ENCODE measurements at places on chromosomes 1 and 21.

DNA sequence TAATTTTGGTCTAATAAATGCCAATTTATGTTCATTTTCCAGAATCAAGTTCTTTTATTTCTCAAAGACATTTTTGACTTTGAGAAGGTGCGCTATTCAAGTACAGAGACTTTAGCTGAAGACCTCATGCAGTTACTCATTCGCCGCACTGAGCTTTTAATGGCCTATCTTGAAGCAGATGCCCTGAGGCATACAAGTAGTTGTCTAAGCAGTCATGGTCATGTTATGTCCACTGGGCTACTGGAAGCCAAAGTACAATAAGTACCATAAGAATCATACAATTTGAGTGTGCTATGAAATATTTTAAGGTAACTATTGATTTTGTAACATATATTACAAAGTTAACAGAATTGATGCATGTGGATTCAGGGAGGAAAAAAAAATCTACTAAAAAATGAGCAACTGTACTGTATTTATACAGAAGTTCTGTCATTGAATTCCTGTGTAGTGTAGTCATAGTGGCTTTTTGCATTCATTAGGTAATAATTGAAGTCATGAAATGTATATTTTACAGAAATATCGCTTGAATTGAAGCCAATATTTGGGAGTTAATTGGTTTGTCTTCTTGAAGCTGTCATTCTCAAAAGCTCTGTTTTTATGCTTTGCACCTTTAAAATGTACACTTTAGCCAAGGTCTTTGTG, 13.5 kb upstream of the NEXN start:
- no peak for DNase-seq

DNA sequence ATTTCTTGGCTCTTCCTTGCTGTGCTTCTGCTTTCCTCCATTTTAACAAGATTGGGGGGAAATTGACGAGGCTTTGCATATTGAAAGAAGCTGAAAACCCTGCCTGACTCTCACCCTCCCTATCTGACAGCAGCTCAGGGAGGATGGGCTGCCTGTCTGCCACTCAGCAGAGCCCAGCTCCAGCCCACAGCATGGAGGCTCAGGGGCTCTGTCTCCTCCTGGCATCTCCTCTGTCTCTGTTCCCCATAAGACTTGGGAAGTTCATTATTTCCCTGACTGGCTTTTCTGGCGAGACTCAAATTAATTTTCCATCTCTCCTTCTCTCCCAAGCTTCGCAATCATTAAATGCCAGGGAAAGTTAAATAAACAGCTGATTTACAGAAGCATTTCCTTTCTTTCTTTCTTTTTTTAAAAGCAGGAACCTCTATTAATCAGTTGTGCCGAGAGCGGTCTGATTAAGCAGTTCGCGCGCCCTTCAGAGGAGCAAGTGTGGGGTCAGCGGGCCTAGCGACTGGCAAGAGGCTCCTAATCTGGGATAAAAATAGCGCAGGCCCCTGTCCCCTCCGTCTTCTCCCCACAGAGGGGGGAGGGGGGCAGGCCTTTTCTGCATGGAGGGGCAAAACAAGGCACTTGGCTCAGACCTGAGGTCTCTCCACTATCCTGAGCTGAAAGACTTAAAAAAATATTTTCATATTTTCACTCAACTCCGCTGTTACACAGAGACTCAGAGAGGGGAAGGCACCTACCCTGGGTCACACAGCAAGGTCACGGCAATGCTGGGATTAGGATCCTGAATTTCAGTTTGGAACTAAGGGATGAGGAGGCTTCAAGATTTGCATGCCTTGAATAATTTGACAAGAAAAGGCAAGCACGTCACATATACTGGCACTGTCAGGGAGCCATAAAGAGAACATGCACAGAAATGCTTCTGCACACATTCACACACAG, 170.4 kb downstream of the ACTL8 start:
- no peak for DNase-seq

GRCh38 chr1:181391301-181391900, 91.9 kb upstream of the CACNA1E start:
- no peak for DNase-seq

DNA sequence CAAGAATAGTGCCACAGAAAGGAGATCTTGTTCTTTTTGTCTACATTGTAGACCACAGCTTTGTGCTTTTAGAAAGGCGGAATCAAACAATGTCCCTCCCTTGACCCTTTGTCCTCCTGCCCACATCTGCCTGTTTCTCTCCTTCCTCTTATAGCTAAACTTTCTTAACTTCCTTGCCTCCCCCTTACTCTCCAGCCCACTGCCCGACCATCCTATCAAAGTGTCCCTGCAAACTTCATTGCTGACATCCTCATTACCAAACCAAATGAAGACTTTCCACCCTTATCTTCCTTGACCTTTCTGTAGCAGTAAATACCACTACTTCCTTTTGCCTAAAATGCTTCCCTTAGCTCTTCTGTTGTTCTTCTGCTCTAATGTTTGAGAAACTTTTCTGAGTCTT, 5.0 kb downstream of the SELP start:
- no peak for DNase-seq

DNA sequence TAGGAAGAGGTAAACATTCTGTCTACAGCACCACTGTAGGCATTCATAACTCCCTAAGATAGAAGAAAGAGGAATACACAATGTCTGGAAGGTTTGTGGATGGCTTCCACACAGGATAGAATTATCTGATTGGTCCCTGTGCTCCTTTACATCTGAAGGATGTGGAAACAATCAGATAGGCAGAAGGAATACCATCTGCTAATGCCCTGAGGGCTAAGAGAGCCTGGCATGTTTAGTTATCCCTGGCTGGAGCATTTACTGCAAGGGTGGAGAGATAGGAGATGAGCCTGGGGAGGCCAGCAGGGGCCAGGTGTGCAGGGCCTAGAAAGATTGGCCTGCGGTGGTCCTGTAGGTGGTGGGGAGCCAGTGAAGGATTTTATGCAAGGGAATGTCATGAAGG, 8.6 kb upstream of the ACBD3 start:
- DNase-seq: no peak

DNA sequence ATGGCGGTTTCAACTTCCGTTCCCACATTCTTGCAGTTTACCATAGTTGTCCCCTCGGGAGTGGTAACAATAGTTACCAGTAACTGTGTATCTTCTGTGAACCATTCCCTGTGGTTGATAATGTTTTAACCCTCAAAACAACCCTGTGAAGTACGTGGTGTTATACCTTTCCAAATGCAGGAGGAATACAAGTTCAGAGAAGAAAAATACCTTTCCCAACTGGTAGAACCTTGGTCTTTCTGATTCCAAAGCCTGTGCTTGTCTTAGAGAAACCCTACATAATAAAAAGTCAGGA, 789 bp downstream of the BTF3L4 start:
- no peak for DNase-seq

GRCh38 chr1:177351361-177352108, 180.8 kb downstream of the BRINP2 start:
- peak; percentile 33 for DNase-seq

DNA sequence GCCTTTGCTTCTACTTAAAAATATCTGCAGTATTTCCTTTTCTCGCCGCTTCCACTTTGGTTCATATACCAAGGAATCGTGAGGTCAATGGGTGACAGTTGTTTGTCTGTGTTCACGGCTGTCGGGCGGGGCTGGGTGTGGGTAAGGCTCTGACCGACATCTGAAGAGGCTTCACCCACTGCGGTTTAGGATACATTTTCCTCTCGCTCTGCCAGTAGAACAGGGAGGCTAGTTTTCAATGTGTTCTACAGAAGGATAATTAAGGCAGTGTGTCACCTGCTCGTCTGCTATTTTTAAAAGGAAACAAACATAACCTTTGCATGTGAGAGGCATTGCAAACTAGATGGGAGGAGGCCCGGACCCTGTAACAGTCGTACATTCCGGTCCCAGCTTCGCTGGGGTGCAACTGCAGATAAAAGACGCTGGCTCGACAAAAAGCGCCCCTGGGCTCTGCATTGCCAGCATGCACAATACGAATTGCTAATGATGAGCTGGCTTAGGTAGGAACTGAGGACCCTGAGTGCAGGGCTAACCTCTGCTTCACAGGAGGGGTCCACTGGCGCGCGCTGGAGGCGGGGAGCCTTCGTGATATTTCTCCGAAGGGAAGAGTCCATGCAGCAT, 8.5 kb upstream of the ERG start:
- peak; percentile 52 for DNase-seq

- DNase-seq: no peak
Observed at GRCh38 chr1:227935826-227936225, 11.9 kb downstream of the WNT9A start.

- DNase-seq: no peak
Observed at GRCh38 chr1:89112871-89113613, 12.9 kb downstream of the GBP2 start.

DNA sequence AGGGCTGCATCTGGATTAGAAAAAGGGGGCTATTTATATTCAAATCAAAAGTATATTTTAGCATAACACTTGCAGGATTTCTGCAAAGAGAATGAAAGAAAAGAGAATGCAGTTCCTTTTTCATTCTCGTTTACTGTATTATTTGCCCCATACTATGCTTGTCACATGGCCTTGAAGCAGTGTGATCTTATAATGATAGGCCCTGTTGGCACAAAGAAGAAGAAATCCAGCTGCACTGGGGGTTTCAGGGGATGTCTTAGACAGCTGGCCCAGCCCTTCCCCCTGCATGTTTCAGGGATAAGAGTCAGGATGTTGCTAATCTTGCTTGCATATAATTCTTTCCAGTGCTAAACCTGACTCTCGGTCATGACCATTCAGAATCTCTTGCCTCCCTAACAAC, 369.5 kb downstream of the SEC16B start:
- DNase-seq: no peak

- no peak for DNase-seq
Observed at GRCh38 chr1:8070381-8070811, 44.3 kb upstream of the ERRFI1 start.

GRCh38 chr1:165856021-165856420, 28.6 kb downstream of the UCK2 start:
- DNase-seq: no peak

DNA sequence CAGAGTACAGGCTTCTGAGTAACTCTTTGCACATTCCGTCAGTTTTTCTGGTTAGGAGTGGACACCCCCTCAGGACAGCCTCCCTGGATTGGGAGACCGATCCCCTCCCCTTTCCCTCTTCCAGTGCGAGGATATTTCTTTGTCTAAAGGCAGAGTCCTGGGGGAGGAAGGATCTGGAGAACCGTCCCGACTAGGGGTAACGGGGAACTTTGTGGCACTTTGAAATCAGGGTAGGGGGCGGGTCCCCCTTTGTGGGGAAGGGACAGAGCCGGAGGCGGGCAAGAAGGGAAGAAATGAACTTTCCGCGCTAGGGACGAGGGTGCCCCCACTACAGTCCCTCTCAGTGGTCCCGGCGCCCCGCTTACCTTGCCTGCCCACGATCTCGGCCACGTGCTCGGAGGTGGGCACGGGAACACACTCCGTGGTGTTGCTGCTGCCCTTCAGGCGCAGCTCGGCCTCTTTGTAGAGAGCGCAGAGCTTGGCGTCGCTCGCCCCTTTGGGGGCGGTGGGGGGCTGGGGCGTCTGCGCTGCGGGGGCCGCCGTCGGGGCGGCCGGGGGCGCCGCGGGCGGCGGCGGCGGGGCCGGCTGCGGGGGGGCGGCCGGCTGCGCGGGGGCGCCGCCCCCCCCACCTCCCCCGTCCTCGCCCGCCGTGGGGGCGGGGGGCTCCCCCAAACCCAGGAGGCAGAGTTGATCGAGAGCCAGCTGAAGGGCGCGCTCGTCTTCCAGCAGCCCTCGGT, 917 bp downstream of the MEX3A start:
- no peak for DNase-seq

DNA sequence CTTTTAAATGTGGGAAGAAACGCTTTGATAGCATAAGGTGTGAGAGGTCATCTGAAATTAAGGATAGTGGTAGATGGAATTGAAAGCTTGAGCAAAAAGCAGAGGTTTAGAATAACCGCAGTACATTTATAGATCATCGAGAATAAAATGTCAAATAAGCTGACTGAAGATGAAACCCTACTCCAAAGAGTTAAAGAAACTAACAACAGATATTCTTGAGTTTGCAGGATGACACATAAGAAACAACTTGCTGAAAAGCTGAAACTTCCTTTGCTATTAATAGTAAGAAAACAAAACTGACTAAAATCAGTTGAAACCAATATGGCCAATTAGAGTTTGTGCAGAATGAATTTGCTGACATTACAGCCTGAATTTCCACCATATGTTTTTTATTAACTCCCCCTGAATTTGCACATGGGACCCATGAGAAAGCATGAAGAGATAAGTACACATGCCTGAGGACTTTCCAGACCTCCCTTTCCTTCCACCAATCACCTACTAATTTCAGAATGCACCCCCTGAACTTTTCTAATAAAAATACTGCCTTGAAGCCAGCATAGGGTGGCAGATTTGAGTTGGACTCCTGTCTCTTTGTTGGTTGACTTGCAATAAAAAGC, 1.7 kb upstream of the C1orf185 start:
- DNase-seq: no peak

All from inflammatory macrophage treated with lipopolysaccharide for 4 hours (primary cell).